ENCODE measurements at places on chromosomes 3 and 15.

DNA sequence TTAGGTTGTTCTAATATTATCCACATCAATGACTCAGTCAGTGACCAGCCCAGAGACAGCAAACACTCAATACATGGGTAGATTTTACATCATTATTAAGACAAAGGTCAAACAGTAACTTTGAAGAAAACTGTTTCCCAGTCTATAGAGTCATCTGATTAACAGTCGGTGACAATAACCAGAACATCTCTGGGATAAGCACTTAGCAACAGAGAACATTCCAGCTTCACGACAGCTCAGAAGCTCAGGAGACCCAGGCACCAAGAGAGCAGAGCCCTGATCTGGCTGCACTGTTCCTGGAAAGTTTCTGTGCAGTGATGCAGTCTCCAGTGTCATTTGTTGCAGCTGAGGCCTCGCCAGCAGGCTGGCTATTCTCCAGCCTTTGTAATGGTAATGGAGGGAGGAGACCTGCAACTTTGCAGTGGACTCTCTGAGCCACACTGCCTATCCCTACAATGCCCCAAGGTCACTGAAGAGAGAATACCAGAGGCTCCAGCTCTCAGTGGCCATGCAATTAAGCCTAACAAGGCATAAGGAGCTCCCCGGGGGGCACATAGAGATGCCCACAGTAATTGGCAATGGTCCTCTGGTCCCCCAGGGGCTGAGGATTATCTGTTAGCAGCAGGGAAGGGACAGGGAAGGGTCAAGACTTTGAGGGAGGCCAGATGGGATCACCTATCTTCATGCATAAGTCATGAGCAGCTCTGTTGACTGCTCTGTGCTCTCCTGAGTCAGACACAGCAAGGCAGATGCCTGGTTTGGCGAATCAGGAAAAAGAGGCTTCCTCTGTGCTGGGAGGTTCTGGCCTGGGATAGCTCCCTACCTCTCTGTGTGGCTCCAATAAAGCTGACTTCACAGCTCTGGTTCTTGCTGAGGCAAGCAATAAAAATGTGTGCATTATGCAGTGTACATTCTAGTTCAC lies 163.6 kb downstream of the CTNNB1 start:
- no peak for DNase-seq

DNA sequence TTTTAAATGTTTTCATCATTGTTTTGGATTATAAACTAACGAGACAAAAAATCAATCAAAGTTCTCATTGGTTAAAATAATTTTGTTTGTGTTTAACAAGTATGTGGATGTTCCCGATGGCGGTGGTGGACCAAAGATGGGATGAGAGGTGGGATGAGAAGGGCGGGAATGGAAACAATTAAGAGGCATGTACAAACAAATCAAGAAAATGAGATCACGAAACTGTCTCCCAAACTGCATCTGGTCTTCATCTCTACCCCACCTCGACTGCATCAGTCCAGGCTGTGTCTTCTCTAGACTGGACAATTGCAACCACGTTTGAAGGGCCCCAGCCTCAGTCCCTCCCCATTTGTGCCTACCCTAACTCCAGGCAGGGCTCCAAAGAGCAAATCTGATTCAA lies 56.1 kb downstream of the SLC12A8 start:
- no peak for DNase-seq

- DNase-seq, result no peak
Measured at GRCh38 chr3:195063581-195064193, 207.3 kb downstream of the XXYLT1 start.

DNA sequence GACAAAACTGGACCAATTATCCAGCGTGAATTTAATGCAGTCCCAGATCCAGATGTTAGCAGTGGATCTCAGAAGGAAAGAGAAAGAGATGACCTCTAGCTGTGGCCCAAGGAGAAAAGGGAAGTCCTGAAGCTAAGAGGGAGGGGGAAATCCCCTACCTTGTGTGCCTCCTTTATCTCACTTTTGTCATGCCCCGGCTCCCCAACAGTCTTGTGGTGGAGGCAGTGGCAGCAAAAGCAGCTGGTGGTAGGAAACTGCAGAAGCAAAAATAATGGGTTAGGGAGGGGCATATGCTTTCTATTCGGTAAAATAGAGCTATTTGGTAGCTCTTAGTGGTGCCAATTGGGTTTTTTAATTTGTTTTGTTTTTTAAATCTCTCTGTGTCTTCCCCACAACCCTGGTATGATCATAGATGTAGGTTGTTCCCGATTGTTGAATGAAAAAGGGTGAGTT lies 56.5 kb downstream of the MCTP2 start:
- peak; percentile 93 for DNase-seq

DNA sequence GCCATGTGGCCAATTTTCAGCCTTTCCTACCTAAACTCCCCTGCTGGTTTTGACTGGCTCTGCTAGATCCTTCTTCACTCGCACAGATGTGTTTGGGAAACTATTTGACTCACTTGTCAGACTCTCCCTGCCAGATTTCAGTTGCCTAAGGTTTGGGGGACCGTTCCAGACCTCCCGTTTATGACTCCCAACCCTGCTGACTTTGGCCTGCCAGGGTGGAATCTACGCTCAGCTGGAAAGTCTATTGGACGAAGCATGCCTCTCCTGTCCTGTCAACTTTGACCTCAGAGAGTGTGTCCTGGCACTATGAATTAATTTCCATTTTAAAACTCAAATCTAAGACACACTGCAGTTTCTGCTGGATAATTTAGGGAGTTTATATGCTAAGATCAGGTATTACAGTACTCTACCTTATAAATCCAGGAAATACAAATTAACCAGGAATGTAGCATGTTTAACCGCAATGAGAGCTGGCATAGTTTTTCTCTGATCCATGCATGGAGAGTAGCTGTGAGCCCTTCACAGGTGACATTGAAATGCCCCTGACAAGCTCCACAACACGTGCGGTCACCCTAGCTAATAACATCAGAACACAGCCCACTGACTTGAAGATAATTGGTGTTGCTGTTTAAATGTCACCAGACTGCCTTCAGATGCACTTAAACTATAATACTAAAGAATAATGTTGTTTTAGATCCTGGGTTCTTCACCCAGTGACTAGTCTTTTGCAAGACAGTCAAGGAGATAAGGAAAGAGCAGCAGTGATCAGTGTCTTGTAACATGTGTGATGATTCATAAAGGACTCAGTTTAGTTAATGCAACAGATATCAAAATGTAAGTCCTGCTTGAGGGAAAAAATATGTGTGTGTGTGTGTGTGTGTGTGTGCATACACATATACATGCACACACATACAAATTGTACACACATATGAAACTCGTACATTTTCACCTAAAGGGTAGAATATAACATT lies 223.0 kb upstream of the MCTP2 start:
- DNase-seq, result no peak

DNA sequence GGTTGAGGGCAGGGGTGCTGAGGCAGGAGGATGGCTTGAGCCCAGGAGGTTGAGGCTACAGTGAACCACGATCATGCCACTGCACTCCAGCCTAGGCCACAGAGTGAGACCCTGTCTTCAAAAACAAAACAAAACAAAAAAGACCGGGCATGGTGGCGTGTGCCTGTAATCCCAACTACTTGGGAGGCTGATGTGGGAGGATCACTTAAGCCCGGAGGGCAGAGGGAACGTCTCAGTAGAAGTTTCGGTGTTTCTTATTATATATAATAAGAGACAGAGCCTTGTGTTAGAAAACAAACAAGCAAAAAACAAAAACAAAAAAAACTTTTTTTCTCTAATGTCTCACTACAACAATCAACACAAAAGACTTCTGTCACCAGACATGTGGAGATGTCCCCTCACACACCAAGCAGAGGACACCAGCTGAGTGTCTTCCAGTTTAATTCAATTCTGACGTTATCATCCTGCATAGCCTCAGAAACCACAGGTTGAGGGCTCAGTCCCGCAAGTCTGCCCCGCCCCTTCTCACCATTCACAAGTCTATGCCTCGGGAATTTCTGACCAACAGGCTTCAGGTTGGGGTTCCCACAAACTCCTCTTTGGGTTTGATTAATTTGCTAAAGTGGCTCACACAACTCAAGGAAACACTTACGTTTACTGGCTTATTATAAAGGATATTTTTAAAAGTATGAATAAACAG lies 24.0 kb upstream of the EIF4A2 start:
- no peak for DNase-seq

DNA sequence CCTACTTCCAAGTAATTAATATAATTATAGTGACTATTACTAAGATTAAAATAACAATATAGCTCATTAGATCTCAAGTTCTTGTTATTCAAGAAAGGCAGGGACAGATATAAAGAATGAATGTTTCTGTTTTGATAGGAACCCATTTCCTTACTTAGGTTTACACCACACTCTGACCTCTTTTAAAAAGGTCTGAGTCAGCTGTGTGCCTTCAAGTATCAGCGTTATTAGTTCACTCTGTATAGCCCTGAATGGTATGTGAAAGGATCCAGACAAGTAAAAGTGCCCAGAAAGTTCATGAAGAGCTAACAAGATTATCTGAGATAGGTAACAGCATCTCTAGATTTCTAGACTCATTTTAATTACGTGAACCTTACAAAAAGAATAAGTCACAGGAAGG lies 28.9 kb downstream of the PDCD10 start:
- no peak for DNase-seq

DNA sequence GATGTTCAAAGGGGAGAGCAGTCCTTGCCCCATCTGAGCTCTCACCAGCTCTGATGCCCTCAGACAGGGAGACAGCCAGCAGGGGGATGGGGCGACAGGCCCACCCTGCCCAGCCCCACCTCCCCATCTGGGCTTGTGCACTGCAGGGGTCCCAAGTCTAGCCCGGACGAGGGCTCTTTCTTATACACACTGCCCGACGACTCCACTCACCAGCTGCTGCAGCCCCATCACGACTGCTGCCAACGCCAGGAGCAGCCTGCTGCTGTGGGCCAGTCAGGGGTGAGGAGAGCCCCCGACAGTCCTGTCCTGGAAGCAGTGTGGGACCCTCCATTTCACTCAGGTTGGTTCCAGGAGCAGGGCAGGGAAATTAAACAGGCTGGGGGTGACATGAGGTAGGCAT lies 73.9 kb downstream of the BOC start:
- no peak for DNase-seq

DNA sequence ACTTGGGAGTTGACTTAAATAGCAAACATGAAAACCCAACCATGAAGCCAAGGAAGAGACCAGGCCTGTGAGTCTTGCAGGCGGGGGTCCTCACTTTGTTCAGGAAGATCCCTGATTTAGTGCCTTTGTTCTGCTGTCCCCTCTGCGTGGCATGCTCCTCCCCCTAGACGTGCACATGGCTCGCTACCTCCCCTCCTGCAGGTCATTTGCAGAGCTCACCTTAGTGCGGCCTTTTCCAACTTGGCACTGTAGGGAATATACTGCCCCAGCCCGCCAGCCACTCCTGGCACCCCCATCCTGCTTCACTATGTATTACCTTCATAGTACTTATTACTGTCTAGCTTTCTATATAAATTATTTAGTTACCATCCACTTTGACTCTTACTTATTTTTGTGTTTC lies 18.3 kb downstream of the GXYLT2 start:
- DNase-seq, result no peak

DNA sequence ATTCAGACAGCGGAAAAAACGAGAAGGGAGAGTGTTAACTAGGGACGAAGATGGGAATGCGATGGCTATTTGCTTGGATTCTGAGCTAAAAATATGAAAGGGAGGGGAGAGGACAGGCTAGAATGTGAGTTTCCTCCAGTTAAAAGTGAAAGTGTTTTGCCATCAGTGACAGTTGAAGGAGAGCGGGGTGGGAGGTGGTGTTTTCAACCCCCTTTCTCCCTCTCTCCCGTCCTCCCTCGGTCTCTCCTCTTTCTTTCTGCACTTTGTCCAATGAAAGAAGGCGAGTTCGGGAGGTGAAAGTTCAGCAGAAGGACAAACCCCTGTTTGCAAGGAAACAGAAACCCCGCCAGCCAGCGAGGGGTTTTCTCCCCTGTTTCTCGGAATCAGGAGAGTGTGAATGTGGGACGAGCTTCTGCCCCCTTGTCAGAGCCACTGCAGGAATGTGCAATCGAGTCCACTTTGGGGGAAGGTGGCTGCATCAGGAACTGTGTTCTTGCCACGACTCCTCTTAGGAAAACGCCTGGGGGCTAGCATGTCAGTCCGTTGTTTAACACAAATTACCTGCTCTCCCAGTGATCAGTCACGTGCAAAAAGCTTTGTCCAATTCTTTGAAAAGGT lies 975 bp upstream of the FOXP1 start:
- DNase-seq, result peak; percentile 47

DNA sequence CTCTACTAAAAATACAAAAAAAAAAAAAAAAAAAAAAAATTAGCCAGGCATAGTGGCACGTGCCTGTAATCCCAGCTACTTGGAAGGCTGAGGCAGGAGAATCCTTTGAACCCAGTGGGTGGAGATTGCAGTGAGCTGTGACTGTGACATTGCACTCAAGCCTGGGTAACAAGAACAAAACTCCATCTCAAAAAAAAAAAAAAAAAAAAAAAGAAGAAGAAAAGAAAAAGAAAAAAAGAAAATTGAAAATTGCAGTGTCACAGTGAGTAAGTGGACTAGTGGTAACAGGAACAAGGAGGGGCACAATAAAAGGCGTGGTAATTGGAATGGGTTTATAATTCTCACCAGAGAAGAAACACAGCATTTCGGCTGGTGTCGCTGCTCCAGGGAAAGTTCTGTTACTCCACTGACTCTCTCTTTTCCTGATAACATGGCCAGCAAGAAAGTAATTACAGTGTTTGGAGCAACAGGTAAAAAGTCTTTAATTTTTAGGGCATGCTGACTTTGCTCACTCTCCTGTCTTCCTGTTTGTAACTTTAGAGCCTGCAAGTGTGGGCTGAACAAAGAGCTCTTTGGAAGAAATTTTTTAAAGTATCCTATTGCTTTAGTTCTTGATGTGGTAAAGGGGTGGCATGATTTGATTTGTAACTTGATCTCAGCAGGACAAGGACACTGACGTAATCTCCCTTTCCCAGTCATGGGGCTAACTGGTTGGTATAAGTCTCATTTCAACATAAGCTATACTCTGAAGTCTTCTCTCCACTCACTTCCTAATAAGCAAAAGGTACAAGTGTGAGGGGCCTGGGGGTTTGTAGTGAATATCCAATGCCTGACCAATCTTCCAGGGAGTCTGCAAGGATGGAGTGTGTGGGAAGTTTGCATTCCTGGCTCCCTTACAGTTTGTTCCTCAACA lies 22.1 kb upstream of the TRA2B start:
- DNase-seq, result no peak
